Activated T-cell treated with anti-CD3 and anti-CD28 coated beads, Interleukin-2, amount 50 U/mL, for 48 hours (primary cell): ENCODE measurements at places on chromosomes 1 and 21.

DNA sequence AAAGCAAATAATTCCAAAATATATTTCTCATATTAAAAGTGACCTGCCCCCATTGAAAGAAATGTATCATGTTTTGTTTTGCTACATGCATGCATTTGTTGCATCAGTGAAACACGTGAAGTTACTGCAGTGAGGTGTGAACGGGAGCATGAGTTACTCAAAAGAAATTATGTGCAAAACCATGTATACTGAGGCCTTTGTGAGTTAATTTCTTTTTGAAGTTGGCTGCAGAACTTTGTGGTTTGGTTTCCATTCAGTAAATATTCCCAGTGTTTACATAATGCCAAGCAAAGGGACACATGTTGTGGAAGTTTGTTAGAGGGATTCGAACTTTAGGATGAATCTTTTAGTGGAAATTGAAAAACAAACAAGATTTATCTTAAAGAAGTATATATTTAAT is 619.4 kb upstream of the ADAMTS5 start:
- no peak for DNase-seq

DNA sequence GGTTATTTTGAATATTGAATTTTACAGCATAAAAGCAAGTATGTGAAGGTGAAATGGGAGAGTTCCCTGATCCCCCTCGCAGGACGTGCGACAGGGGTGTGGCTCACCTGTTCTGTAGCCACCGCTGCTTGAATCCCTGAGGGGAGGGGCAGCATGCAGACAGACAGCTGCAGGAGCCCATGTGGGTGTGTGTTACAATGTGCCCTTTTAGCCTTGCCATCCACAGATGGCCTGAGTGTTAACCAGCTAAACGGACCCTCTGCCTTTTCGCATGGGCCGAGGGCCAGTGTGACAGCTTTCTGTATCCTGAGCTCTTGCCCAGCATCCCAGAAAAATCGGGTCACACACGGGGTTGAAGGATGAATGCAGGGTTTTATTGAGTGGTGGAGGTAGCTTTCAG is 43.3 kb downstream of the JAM2 start:
- no peak for DNase-seq

GRCh38 chr1:1627829-1628753 is 3.9 kb upstream of the MMP23B start:
- no peak for DNase-seq

DNA sequence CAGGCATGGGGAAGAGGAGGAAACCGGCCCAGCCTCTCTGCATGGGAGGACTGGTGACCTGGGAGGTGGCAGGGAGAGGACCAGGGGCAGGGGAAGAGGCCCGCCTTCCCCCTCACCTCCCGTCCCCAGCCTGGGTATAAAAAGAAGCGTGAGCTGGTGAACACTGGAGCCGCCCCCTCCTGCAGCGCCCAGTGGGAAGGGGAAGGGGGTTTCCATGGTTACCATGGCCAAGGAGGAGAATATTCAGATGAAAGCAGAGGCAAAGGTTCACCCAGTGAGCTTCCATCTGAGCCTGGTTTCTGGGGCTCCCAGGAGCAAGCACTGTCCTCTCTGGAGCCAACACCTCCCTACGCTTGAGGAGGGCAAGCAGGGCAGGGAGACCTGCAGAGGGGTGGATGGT is 54.9 kb downstream of the ACOT7 start:
- DNase-seq, result no peak

DNA sequence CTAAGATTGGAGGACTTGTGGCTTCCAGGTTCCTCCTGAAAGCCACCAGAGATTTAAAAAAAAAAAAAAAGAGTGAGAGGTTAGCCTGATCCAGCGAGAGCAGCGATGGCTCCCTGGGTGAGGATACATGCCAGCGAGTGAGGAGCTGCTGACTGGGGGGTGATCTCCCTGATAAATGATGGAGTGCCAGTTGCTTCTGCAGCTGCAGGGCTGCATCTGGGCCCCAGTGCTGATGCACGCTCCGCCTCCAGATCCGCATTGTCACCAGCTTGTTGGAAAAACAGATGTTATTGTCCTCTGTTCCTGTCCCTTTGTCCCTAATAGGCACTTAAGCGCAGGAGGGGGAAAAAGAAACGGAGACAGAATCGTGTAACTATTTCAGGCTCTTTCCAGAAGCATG is 28.6 kb downstream of the UBIAD1 start:
- no peak for DNase-seq

GRCh38 chr1:18178111-18178510 is 70.5 kb downstream of the IGSF21 start:
- no peak for DNase-seq

- DNase-seq, result peak; percentile 24
Observed at GRCh38 chr1:42847721-42848460, 1.5 kb downstream of the ZNF691 start.

DNA sequence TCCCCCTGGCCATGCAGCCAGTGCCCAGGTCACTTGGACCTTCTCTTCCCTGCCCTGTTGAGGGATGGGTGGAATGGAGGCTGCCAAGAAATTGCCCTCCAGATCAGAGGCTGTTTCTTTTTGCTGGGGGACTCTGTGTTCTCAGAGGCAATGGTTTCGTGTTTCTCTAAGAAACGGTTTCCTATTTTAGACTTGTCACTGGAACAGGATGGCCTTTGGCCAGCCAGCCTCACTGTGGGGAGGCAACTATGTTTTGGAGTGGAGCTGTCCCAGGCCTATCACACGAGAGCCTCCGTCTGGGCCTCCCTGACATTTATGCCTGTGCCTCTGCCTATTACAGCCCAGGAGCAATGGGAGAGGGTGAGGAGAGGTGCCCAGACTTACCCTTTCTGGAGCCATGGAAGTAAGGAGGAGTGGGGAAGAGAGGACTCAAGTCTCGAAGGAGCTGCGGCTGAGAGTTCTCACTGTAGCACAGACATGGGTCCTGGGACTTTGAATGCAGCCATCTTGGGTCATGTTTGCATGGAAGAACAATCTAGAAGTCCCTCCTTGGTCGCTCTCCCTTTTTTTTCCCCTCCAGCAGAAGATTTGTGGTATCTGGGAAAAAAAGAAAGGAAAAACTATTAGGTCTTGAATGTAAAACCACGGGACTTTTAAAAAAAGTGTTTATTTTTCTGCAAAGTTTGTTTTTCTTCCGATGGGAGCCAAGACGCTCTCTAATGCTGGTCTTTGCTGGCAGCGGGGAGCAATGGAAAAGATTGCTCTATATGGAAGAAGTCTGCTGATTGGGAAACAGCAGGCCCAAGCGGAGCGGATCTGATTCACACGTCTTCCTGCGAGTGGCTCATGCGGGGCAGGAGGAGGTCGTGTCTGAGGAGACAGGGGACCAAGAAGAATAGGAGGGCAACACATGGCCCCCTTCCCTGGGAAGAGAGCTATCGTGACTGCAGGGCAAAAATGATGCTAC is 219.2 kb downstream of the FOXD2 start:
- DNase-seq, result no peak

DNA sequence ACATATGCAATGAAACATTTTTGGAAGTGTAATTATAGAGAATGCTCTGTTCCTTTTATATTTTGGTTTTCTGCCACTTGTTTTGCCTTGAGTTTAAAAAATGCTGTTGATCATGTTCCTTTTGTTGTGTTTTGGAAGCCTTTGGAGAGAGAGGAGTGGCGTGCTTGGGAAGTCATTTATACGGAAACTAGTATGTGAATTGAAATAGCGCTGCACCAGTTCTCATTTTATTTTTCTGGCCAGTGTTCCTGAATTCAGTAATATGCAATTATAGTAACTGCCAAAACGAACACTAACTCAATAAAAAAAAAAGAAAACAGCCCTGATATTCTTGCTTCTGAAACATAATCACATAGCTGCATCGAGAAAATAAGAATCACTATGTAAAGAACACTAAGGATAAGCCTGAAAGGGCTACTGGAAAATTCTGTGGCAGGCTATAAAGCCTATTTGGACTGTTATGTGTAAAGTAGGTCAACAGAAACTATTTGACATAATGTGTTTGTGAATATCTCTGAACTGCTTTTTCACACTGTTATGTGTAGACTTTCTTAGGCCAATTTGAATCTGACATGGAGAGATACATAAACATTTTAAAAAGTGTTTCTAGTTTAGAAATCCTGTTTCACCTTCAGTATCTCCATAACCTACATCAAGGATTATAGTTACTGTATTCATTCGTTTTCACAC is 742.0 kb downstream of the KCNT2 start:
- DNase-seq, result no peak

DNA sequence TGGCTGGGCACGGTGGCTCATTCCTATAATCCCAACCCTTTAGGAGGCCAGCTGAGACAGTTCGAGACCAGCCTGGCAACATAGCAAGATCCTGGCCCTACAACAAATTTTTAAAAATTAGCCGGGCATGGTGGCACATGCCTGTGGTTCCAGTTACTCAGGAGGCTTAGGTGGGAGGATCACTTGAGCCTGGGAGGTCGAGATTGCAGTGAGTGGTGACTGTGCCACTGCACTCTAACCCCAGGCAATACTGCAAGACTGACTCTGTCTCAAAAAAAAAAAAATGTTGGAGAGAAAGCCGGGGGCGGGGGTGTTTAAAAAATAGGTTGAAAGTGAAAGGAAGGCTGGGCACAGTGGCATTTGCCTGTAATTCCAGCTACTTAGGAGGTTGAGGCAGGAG is 16.5 kb downstream of the CLDN19 start:
- peak; percentile 14 for DNase-seq

DNA sequence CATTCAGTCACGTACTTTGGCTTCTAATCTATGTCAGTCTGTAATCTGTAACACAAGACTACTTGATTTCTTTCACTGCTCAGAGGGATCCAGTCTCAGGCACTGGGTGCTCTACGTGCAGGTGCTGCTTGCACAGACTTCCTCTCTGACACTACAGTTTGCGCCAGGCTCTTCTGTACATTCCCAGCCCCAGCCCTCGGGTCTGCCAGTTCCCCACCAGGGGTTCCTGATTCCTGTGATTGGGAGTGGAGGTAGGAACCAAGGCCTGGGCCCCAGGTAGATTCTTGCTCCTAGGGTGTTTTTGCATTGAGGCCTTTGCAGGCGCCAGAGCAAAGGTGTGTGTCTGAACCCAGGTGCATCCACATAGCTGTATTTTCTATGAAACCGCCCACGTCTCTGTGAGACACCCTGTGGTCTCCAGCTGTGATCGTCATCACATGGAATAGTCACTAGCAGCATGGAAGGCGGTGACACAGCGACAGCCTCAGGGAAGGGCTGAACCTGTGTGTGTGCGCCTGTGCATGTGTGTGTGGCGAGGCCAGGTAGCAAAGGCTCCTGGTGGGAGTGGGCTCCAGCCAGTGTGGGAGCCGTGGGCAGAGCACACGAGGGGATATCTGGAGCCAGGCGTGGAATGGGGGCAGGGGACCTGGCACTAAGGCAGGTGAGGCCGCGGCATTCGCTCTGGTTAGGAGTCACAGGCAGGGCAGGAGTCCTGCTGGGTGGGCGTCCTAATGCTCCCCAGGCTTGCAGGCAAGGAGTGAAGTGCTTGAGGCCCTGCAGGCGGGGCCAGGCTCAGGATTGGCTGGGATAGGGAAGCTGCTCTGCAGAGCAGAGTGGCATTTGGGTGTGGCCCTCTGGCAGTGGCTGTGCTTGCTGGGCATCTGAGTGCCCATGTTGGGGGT is 5.2 kb downstream of the GJC2 start:
- DNase-seq, result peak; percentile 63

DNA sequence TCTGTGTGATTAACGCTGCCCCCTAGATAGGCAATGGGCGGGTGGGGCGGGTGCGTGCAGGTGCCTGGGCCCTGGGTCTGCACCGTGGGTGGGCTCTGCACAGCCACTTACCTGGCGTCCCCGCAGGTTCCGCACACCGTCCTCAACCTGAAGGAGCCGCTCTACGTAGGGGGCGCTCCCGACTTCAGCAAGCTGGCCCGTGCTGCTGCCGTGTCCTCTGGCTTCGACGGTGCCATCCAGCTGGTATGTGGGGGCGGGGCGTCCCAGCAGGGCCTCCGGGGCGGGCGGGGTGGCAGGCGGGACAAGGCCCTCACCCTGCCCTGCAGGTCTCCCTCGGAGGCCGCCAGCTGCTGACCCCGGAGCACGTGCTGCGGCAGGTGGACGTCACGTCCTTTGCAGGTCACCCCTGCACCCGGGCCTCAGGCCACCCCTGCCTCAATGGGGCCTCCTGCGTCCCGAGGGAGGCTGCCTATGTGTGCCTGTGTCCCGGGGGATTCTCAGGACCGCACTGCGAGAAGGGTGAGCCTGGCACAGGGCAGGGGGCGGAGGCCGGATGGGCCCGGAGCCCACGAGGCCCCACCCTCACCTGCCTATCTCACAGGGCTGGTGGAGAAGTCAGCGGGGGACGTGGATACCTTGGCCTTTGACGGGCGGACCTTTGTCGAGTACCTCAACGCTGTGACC is 22.8 kb downstream of the RNF223 start:
- no peak for DNase-seq

- DNase-seq, result peak; percentile 31
Observed at GRCh38 chr1:41850029-41850428, 68.7 kb downstream of the HIVEP3 start.

GRCh38 chr21:45534636-45535331 is 7.5 kb downstream of the SLC19A1 start:
- no peak for DNase-seq
